ENCODE measurements at places on chromosomes 11 and 22.

DNA sequence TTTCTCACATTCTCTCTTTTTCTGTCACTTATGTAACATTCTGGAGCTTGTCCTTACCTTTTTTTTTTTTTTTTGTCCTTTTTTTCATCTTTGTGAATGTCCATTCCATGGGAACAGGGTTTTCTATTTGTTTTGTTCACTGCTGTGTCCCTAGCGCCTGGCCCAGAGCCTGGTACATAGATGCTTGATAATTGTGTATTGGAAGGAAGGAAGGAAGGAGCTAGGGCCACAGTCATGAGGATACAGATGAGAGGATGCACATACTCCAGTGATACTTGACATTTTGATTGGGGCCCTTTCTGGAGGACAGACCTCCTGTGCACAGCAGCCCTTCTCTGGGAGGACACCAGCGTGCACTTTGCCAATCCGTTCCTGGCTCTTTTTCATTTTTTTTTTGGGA lies 68.9 kb downstream of the KIAA1671 start:
- DNase-seq: no peak

DNA sequence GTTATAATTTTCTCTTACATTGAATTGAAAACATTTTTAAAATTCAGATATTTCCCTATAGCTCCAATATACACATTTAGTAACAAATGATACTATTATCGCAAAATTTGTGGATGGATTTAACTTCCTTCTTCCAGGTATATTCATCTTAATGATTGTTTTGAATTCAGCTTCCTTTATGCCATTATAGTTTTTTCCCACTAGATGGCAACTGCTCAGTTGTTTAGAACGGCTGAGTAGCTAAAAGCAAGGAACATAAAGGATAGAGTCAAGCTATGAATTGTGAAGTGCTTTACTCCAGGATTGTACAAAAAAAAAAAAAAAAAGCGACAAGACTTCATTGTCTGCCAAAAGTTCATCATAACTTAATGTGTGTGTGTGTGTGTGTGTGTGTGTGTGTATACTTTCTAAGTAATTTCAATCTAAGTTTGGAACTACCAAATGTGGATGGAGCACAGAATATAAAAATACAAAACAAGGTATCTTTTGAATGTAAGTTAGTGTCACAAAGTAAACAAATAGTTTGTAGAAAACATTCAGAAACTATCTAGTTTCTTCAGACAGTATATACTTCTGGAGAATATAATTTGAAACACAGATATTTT lies 846.4 kb downstream of the DLG2 start:
- DNase-seq: no peak

- peak; percentile 55 for DNase-seq
Observed at GRCh38 chr22:31969789-31970489, 25.6 kb downstream of the YWHAH start.

DNA sequence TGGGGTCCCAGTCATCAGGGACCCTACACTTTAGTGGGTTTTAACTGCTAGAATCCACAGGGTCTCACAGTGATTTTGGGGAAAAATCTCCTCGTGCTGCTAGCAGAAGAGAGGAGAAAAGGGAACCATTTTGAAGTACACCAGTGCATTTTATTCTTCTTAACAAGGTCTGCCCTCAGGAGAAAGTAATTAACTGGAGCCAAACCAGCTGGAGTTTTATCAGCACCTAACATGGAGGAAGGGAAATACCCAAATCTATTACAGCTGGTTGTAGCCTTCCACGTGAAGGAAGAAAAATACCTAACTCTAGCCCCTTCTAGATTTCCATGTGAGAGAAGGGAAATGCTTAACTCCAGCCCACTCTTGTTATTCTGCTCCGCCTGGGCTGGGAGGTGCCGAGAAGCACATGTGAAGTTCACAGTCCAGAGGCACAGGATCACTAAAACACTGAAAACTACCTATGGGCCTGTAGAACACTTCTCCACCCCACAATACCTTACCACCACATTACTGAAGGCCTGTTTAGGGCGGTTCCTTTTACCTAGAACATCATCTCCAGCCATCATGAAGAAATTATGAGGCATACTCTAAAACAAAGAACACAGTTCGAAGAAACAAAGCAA lies 31.3 kb upstream of the TEAD1 start:
- no peak for DNase-seq

- DNase-seq: peak; percentile 17
Observed at GRCh38 chr22:46777609-46777970, 15.1 kb downstream of the TBC1D22A start.

DNA sequence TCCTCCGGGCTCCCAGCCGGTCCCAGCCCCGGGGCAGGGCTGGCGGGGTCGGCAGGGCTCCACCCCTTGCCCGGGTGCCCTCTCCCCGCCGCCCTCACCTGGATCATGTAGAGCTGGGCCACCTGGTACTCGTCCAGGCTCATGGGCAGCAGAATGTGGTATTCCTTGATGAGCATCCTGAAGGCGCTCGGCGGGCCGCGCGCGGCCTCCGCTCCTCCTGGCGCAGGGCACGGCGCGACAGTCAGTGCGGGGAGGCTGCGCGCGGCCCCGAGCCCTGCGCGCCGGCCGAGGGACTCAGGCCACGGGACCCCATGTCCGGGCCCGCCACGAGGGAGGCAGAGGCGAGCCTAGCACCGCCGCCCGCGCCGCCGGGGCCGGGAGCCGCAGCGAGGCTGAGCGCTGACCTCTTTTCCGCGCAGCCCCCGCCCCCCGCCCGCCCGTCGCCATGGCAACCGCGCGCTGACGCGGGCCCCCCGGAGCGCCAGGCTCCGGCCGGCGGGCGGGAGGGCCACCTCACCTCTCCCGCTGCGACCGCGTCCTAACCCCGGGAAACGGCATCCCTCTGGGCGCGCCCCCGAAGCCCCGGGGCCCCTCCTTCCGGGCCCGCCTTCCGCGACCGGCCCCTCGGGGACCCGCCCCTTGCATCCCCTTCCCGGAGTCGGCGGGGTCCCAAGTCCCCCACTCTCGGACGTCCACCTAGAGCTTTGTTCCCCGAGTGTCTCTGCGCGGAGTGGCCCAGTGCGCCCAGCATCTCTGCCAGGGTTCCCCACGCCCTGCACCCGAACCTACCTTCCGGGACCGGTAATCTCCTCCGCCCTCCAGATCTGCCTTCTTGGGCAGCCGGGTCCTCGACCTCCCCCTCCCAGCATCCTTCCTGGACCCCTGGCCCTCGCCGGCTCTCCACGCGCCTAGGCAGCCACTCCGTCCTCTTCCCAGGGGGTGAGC lies 886 bp downstream of the PITPNM1 start:
- peak; percentile 2 for DNase-seq

- DNase-seq: peak; percentile 33
Observed at GRCh38 chr11:127000291-127000968, at the start of gene KIRREL3. TSS of gene KIRREL3 (minus strand) at chr11:127000770.

DNA sequence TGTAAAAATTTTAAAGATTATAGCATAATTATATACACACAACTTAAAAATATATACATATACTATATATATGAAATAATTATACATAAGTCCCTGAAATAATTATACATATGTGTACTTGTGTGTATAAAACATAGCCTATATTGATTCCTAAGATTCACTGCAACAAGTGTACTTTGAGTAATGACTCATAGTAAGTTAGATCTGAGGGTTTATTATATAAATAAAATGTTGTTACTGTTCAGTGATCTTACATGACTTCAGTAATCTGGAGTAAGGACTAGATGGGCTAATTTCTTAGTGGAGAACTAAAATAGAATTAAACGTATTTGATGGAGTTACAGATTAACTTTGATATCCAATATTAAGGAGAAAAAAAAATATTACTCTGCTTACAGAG lies 350.5 kb downstream of the CNTN5 start:
- DNase-seq: no peak

DNA sequence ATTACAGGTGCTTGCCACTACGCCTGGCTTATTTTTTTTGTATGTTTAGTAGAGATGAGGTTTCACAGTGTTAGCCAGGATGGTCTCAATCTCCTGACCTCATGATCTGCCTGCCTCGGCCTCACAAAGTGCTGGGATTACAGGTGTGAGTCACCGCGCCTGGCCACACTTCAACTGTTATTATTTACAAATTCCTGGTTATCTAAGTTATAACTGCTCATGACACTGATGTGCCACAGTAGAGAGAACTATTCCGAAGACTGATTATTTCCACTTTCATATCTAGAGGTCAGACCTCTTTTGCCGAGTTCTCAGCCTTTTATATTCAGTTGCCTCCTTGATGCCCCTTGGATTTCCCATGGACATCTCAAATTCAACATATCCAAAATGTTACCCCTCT lies 3.9 kb upstream of the NUP160 start:
- DNase-seq: no peak

- DNase-seq: no peak
Observed at GRCh38 chr11:65426839-65427690, 4.5 kb downstream of the NEAT1 start.

- DNase-seq: no peak
Observed at GRCh38 chr11:95102733-95103132, 13.1 kb downstream of the ENDOD1 start.

DNA sequence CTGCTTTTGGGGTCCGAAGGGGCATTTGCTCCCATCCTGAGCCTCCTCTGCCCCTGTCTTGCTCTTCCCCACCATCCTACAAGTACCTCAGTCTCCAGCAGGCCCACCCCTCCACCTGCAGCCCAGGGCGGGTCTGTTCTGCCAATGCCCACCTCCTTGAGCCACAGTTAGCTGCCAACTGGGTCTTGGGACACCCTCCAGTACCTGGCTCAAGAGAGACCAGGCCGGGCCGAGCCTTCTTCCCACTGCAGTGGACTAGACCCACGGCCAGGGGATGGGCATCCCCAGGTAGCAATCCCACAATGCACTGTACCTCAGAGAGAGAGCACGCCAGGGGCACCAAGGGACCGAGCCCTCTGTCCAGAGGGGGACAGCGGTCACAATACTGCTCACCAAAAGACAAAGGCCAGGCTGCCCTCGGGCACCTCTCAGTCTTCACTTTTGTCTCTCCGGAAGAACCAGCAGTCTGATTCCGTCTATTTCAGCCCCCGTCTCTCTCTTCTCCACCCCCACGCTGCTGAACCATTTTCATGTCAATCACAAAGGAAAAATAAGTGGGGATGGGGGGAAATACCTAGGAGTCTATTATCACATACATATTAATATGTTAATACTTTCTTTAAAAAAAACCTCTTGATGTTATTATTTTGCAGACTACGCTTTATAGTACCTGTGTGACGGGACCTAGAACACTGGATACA lies 51.7 kb downstream of the SYT13 start:
- no peak for DNase-seq

- DNase-seq: no peak
Observed at GRCh38 chr22:46748908-46749675, 11.0 kb upstream of the CERK start.

DNA sequence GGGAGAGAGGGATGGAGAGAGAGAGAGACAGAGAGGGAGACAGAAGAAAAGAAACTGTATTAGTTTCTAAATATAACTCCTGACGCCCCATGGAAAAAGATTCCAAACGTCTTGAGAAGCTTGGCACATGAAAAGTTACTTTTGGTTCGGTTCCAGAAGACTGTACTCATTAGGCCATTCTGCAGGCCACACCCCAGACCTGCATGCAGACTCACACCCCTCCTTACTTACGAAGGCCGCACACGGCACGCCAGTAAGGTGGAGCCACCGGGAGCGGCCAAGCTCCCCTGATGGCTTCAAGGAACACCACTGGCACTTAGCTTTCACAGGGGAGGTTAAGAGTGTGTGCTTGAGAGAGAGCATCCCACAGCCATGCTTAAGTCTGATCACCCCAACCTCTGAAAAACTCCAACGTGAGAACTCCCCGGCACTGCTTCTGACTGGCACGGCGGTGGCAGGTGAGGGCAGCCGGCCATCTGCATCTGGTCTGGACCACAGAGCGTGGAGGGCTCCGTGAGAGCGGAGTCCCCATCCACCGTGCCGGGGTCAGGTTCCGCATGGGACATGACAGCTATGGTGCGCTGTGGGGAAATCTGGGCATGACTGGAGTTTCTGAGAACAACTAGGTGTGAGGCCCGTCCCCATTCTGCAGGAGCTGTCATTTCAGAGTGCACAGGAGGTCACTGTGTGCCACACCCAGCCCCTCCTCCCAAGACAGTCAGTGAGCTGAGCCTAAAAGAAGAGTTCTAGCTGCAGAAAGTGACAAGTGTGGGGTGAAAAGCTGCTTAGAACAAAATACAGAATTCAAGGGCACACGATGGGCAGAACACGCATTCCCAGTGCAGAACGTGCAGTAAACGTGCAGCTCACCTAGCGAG lies 62.4 kb downstream of the MYH9 start:
- DNase-seq: no peak

DNA sequence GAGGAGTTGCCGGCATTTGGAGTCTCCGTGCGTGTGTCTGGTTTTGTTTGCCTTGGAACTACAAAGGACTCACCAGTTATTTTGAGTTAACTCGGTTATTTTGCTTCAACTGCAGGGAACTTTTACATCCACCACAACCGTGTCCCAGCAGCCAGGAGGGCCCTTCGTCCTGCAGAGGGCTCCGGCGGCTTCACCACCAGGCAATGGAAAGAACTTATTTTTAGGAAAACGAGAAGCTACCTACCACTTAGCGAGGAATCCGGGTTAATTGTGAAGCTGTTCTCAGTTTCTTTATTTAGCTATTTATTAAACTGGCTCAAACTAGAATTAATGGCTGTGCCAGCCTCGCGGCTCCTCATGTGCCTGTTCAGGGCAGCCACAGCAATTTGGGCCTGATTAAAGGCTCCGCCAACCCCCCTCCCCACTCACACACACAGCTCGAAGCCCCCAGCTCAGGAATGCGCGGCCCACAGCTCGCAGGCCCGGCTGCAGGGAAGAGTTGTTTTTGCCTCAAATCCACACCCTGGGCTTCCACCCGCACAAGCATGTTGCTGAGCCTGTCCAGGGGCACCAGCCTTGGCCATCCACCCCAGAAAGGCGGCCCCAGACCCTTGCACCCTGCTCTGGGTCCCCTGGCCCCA lies 55.9 kb upstream of the FGF3 start:
- DNase-seq: no peak

- DNase-seq: no peak
Observed at GRCh38 chr11:69448471-69449284, 32.8 kb upstream of the LINC01488 start.

GRCh38 chr22:27752771-27753170 lies 48.8 kb downstream of the MN1 start:
- no peak for DNase-seq

DNA sequence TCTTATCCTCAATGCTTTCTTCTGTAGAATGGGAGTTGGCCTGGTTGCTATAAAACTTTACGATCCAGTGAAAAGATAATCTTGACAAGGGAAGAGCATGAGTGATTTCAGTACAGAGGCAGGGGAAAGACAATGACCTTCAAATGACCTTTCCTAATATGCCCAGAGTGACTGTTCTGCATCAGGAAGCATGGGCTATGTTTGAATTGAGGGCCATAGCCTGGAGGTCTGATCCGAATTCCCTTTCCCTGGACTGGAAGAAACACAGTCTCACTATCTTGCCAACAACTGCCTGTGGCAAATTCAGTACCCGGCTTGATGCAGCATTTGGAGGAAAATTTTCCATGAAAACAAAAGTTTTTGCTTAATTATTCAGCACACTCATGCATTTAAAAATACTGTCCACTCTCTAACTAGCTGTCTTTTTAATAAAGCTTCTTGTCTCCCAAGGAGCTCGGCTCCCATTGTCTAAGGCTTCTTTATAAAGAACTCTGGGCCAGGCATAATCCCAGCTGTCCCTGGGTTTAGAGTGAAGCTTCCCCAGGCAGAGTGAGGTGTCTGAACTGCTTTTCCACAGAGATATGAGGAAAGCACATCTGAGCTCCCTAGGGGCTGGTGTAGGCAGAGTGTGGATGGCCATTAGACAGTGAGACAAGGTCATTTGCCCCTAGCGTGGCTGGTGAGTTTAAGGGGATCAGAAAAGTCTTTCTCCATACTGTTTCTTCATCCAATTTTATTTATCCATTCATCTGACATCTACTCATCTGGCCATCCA lies 132.7 kb upstream of the CADM1 start:
- DNase-seq: no peak

- DNase-seq: no peak
Observed at GRCh38 chr11:65503949-65504673, 5.3 kb downstream of the MALAT1 start.
